Stimulated activated CD4-positive, alpha-beta T cell treated with anti-CD3 and anti-CD28 coated beads, Interleukin-12 subunit alpha, Interleukin-12 subunit beta, amount 100 ng/mL, for 4 hours (primary cell): ENCODE measurements at places on chromosomes 4 and X.

- no peak for DNase-seq
These were observed 25.2 kb downstream of the MANBA start for GRCh38 chr4:102735582-102735981.

GRCh38 chrX:115606861-115607260, 45.9 kb downstream of the PLS3 start:
- no peak for DNase-seq

DNA sequence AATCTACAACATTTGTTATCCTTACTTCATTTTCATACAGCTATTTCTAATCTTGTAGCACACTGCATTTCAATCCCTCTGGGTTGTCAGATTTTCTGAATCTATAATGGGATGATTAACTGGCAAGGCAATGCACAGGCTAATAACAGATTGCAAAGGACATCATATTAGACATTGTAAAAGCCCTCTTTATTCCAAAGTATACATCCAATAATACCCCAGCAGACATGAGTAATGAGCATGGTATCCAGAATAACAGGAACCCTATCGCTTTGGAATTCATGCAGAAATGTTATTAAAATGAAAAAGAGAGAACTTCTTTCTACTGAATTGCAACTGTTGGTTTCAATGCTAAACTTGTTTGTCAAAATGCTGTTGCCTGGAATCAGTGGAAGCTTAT, 122.9 kb downstream of the C4orf33 start:
- DNase-seq: no peak

GRCh38 chr4:71941001-71941400, 90.8 kb upstream of the NPFFR2 start:
- no peak for DNase-seq

DNA sequence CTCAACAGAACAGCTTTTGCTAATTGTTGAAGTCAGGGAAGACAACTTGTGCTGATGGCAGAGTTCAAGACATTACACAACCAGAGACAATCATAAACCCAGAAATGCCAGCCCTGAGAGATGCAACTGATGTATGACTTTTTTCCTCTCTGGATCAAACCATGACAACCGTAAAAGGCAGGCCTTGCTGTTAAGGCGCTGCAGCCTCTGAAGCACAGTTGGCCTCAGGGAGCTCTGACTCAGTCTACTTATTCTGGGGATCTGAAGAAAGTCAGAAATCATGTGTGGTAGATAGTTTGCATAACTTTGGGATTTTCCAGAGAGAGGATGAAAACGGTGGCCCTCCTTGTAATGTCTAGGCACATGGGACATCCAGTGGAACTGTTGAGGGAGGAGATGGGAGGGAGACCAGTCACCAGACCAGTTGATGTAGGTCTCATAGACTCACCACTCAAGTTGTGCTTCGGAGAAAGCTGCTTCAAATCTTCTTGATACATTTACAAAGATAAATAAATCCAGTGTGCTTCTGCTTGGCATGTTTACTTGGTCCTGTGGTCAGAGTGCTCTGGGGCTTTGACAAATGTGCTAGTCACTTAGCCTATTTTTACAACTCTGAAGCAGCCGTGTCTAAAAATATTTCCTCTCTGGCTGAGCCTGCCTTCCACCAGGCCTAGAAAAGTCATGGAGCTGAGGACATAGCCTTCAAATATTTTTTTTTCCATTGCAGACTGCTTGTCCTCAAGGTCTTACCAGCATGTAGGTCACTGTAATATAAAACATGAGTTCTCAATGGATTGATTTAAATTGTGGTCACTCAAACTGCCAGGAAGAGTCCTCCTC, 7.5 kb downstream of the HADH start:
- DNase-seq: no peak

- DNase-seq: no peak
These were observed 153.2 kb downstream of the KLF8 start for GRCh38 chrX:56385336-56385735.

DNA sequence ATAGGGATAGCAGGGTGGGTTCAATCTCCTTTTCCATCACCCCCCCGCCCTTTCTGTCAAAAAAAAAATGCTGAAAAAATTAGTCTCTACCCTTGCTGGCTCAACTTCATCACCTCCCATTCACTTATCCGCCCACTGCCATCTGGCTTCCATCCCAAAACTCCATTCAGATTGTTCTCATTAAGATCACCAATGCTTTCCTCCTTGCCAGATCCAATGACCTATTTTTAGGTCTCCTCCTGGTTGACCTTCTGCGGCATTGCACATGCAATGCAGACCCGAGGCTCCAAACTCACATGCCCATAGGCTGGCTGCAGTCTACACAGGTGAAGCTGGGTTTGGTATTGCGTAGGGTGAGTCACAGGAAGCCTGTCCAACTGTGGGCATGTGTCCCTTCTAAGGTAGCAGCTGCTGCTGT, 21.1 kb upstream of the STIM2 start:
- no peak for DNase-seq

DNA sequence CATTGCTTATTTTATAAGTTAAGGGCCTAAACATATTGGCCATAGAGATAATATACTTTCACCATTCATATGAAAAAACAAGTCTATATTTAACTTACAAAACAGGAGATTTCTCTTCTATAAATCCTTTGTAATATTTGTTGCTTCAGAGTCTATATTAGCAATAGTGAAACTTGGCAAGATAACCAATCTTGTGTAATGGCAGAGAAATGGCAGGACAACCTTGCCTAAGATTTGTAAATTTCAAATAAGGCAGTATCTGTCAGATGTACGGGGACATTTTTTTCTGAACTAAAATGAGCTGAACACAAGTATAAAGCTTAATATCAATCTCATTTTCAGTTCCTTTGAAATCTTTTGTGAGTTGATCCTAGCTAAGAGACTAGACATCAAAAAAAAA, 17.8 kb upstream of the CPEB2 start:
- no peak for DNase-seq

GRCh38 chrX:139642241-139642927, 65.6 kb downstream of the MCF2 start:
- DNase-seq: no peak

DNA sequence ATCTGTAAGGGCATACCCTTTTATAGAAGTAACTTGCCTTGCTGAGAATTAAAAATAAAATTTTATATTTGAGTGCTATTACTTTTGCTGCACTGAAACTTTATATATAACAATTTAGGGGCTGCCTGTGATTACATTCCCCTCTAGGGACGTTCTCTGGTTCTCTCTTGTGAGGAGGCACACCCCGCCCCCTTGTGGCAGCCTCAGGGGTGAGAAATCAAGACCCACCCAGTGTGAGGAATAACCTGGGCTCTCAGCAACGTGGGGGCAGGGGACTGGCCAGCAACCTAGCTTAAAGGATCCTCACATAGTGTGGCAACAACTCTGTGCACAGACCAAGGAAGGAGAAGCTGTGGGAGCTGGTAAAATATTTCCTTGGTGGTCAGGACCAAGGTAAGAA, 43.7 kb downstream of the MAGEA9 start:
- peak; percentile 44 for DNase-seq

GRCh38 chr4:35934320-35934981, 309.9 kb downstream of the ARAP2 start:
- DNase-seq: no peak
